DMS79 treated with DMSO at 0.1 percent for 48 hours (cell line): ENCODE measurements at places on chromosomes 5 and 9.

GRCh38 chr5:3401635-3402034 lies 194.0 kb upstream of the IRX1 start:
- no peak for DNase-seq

GRCh38 chr9:96116275-96117064 lies 185.5 kb downstream of the HSD17B3 start:
- DNase-seq: no peak

DNA sequence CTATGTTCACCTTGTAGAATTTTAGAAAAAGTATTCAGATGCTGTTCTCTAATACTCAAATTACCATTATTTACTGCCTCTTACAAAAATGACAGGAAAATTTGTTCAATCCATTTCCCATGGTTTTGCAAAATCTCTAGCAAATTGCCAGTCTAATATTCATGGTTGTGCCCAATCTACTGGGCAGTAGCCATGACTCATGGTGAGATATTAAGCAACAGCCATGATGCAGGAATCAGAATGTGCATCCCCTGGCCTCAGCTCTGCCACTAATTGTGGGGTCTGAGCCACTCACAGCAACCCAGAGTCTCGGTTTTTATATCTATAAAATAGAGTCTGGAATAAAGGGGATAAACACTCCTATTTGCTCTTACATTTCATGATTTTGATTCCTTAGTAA lies 353.6 kb downstream of the DEPDC1B start:
- no peak for DNase-seq

DNA sequence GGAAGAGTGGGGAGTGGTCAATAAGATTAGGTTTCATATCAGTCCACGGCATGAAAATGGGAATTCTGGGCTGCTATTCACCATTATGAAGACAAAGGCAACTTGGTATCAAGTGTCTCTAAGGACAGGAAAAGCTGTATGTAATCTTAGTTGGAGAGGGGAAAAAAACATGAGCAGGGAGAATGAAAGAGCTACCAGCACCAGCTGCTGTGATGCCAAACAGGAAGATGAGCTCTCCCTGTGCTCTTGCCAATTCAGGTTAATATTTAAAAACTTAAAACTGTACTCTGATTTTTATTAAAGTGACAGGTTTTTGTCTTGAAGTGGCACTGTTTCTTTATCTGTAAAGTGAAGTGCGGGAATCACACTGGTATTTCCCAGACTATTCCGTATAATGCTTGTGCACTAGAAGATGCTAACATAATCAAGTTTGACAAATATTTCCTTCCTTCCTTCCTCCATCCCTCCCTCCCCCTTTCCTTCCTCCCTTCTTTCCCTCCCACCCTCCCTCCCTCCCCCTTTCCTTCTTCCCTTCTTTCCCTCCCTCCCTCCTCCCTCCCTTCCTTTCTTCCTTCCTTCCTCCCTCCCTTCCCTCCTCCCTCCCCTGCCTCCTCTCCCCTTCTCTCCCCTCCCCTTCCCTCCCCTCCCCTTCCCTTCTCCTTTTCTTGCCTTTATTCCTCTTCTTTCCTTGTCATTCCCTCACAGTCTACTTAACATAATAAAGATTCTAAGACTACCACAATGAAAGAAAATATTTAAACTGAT lies 1383.0 kb upstream of the C9orf72 start:
- no peak for DNase-seq

DNA sequence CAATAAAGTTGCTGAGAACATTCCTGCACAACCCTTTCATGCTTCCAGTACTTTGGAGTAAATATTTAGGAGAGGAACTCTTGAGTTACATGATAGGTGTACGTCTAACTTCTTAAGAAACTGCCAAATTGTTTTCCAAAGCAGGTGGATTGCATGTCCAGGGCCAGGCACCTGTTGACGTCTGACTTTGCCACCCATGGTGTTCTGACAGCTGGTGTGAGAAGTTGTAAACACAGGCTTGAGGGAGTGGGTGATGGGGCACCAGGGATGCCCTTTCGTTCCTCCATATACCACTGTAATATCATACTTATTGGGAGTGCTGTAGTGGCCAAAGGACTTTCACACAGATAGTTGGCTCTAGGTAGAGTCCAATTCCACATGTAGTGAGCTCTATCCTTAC lies 352.1 kb downstream of the GADD45G start:
- DNase-seq: no peak

DNA sequence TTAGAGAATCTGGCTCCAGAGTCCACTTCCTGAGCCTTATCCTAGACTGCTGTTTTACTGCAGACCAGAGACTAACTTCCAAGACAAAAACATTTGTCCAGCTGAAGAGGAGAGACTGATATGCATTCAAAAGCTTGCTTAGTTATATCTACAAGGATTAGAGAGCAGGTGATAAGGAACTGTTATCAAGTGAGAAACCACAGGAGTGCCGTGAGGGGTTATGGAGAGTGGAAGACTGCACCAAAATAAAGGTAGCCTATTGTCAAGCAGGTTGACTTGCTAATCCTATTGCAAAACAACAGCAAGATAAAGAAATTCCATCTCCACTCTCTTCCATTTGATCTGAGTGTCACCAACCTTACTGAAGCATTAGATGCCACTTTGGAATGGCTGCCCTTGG lies 139.1 kb downstream of the SCAMP1 start:
- DNase-seq: no peak

- DNase-seq: peak; percentile 63
These were observed 76.8 kb downstream of the ZDHHC21 start for GRCh38 chr9:14616188-14616982.

DNA sequence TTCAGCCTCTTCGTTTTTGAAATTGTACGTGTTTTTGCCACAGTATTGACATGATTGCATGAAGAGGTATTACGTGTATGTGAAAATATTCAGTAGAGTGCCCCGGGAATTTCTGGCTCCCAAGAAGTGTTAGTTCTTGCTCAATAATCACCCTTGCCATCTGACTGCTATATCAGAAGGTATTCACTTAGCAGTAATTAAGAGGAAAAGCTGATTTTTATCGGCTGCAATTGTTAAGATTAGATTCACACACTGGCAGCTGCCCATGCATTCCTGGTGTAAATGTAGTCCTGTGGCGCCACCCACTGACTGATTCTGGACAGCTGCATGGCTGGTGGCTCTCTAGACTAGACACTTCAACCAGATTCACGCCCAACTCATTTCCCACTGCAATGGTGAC lies 440.1 kb upstream of the ADAMTS16 start:
- DNase-seq: peak; percentile 15

GRCh38 chr5:342501-343460 lies 21.3 kb downstream of the AHRR start:
- DNase-seq: no peak

DNA sequence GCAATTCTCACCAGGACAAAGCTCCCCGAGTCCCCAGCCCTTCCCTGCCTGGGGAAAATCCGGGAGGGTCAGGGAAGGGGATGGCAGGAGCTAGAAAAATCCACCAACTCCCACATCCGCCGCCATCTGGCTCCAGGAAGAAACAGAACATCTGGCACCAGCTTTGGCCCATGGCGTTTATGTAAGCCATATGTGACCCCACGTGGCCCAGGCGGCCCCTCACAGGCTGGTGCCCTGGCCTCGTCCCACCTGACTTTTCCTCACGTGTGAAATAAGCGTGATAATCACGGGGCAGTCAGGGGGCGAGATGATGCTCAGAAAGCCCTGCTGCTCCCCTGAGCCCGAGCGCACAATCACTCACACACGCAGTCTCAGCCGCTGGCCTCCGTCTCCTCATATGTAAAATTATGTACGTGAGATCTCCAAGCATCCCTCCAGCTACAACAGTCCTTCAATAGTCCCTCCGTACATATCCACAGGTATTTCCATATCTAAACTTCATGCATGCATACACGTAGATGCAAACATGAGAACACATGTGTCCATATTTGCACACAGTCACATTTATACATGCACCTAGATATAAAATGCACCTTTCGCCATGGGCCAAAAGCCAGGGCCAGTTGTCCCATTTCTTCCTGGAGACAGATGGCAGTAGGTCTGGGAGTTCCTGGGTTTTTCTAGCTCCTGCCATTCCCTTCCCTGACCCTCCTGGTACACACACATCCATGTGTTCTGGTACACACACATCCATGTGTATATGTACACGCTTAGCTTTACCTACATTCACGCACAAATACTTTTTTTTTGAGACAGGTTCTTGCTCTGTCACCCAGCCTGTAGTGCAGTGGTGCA lies 28.9 kb downstream of the PLPP7 start:
- DNase-seq: no peak

DNA sequence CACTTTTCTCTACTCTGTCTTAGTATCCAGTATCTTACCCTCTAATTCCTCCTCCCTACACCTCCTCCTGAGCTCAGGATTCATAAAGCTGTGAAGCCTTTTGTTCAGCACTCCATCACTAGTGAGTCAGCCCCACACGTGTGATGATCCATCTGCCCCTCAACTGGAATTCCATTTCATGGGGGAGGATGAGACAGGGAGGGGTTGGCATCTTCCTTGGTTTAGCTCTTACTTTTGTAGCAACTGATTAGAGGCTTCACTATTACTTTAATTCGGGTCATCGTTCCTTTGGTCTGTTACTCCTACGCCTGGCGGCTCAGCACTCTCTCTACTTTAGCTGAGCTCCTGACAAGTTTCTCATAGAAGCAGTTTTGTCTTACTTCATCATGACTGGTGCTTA lies 11.8 kb downstream of the BTNL8 start:
- no peak for DNase-seq

DNA sequence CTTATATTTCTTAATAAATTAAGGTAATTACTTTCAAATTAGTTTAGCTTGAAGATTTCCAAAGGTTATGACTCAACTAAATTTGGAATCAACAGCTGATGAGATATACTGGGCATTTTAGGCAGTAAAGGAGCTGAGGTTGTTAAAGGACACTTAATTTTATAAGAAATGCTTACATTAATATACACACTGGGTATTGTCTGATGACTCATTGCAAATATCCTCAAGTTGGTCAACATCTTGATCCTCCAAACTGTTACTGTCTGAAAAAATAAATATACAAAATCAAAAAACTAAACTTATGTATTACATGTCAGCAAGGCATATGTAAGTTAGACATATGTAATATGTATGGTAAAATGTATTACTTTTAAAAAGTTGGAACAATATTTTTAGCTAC lies 3.4 kb downstream of the GFM2 start:
- DNase-seq: no peak

DNA sequence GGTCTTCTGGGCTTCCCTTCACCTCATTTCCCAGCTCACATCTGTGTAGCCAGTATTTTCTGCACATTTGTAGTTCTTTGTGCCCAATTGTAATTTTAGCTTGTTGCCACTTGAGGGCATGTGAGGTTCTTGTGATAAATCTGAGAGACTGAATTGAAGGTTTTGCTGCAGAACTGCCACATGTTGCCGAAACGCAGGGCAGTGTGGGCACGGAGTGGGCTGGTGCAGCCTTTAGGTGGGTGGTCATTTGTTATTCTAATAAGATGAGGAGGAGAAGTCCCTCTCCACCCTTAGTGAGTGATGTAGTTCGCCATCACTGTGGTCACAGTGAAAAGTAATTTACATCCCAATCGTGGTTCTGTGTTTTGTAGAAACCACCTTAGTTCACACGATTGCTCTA lies 21.2 kb downstream of the OTULIN start:
- DNase-seq: no peak

GRCh38 chr9:110028271-110028670 lies 179.7 kb downstream of the C9orf152 start:
- DNase-seq: no peak

DNA sequence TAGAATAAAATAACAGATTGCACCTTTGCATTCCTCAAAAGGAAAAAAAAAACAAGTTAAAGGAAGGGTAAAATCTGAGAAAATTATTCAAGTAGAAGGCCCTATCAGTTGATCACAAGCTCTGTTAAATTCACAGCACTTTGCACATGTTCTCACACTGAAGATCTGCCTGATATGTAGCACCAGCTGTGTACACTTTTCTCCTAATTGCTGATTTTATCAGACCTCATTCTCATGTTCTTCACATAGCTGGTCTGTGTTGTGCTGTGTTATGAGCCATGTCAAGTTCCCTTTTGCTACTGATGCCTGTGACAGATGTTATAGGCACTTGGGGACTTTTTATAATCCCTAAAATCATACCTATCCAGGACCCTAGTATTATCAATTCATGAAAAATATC lies 390.4 kb upstream of the PRR16 start:
- DNase-seq: no peak

DNA sequence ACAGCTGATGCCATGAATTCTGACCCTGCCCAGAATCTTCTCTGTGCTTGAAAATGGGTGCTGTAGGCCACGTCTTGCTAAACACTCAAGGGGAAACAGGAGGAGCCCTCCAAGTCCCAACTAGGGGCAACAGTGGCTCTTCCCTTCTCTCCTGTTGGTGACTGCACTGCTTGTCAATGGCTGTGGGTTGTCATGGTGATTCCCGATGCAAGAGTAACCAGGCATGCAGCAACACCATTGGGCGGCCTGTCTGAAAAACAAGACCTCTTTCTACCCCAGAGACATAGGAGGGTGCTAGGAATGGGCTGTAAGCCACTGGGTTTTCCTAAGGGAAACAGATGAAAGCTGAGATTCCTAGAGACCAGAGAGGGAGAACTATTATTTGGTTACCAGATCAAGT lies 201.7 kb upstream of the PANK3 start:
- DNase-seq: no peak

GRCh38 chr5:170632985-170633234 lies 129.1 kb downstream of the KCNIP1 start:
- no peak for DNase-seq

DNA sequence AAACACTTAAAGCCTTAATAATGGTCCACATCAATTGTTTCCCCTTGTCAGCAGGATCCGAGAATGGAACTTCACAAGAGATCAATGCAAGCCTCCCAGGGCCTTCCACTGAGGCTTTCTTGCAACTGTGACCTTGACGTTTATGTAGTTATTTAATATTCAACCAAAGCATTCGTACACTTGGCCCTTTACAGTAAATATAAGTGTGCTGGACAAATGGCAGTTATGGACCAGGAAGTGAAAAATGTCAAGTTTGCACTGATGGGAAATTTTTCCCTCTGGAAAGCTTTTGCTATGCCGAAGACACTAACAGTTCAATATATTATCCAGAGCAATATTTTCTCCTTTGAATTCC lies 101.8 kb downstream of the TTLL11 start:
- DNase-seq: no peak

GRCh38 chr9:104258296-104259011 lies 164.3 kb downstream of the SMC2 start:
- no peak for DNase-seq

DNA sequence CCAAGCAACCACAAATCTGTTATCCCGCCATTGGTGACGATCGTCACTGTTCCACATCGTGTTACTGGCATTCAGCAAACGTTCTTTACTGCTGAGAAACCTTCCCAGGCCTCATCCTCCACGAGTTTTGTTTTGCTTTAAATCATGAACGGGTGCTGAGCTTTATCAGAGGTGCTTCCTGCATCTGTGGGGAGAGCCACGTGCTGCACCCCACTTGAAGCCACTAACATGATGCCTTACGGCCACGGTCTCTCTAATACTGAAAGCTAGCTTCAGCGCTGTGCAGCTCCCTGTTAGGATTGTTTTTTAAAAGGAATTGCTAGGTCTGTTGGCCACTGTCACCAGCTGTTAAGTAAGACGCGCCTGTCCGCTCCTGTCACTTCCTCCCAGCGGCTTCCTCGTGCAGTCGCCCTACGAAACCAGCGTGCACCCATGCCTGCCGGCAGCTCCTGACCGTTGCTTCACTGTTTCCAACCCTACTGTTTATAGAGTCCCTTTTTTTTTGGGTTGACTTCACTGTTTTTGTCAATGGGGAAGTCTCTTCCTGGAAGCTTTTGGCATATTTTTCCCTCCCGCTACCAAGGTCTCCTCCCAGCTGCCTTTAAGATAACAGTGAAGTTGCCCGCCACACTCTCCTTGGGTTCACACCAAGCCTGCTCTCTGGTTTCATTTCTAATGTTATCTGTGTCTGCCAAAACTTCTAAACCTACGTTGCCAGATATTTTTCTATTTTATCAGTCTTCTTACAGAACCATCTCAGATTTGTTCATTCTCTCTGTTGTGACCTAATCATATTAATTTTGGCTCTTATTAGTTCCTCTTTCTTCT lies 20.3 kb downstream of the LPCAT1 start:
- no peak for DNase-seq
